Stimulated activated naive CD4-positive, alpha-beta T cell treated with Interleukin-2 at 50 U/mL for 16 hours (primary cell): ENCODE measurements at places on chromosomes 12 and 14.
A peak's percentile ranks its signal among the peaks of the same experiment; 100 is the strongest.

DNA sequence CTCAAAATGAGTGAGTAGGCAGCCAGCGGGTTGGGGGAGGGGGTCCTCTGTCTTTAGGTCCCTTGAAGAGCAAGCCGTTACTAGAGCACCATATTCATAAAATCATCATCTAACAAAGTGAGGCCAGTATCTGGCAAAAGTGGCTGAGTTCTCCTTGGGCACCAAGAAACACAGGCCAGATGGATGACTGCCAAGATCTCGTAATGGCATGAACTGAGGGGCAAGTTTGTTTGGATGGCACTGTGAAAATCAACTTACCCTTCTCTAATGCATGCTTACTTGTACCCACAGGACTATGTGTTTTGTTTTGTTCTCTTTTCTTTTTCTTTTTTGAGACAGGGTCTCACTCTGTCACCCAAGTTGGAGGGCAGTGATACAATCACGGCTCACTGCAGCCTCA is 41.6 kb downstream of the GNPTAB start:
- DNase-seq: no peak

- DNase-seq: no peak
Observed at GRCh38 chr12:105983622-105984320, 155.0 kb downstream of the NUAK1 start.

DNA sequence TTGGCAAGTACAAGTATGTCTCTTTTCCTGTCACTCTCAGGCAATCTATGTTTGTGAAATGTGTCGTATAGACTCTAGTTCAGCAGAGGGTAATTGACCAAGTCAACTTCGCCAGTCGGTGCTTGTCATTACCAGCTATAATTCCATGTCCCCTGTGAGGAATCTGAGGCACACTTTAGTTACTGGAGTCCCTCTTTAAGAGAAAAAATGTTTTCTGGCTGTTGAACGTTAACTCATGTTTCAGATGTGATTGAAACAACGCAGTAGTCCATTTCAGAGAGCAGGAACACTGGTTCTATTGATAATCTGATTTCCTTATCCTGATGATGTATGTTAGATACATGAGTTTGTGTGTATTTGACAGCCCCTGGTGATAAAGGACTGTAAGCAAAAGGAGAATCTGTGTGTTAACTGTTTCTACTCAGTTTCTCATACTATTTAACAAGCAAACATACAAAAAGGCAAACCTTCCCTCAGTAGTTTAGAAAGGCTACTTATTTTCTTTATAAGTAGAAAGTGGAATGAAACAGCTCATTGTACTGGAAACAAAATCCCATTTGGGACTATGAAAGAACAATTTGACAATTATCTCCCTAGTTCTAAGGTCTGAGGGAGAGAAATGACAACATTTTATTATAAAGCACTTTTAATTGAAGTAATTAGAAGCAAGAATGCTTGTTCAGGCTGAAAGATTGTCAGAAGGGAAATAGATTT is 161.1 kb upstream of the TRHDE start:
- DNase-seq: no peak

DNA sequence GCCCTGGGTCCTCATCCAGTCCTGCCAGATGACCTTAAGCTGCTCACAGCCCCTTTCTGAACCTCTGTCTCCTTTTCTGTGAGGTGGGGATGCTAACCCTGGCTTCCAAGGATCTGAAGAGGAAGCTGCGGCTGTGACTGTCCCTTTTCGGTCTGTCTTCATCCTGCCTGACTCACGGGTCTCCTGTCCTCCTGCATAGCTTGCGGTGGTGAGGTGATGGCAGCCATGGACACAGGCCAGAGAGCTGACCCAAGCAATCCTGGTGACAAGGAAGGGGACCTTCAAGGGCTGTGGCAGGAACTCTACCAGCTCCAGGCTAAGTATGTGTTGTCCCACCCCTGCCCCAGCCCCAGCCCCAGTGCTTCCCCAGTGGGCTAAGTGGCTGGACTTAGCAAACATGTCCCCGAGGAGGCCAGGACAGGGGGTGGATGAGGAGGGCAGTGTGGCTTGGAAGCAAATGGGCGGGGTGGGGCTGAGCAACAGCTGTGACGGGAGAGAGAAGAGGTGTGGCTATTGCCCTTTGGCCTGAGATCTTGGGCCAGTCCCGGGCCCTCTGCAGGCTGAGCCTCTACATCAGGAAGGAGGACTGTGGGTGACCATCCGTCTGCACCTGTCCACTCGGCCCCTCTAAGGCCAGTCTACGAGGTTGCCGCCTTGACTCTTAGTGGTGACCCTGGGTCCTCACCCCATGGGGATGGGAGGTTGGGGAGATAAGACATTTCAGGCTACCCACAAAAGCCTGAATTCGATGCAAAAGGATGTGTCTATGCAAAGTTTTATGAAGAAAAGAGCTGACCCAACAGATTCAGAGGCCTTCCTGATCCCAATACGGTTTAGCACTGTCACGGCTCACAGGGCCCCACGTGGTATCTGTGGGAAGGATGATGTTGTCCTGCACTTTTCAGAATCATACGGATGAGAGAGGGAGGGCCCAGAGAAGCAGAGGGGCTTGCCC is 1.1 kb downstream of the CCDC197 start:
- no peak for DNase-seq

DNA sequence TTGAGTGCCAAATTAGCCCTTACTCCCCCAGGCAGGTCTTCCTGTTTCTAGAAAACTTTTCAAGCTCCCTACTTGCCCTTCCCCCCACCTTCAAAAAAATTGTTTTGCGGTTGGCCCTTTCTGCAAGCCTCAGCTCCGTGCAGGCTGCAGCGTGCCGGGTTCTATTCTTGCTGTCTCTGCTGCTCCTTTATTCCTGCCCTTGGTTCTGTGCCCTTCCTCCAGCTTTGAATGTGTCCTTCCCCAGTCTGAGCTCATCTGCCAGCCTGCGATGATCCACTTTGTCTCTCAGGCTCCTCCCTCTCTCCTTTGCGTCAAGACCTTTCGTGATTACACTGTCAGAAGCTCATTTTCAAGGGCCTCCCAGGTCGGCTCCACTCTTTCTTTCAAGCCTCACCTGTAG is 98.6 kb downstream of the IRF2BPL start:
- DNase-seq: peak; percentile 39

- DNase-seq: no peak
Observed at GRCh38 chr14:50804181-50804721, 26.7 kb downstream of the NIN start.

GRCh38 chr12:93847517-93848474 is 170.6 kb downstream of the CRADD start:
- no peak for DNase-seq

GRCh38 chr12:21631367-21631766 is 26.3 kb downstream of the LDHB start:
- DNase-seq: no peak

DNA sequence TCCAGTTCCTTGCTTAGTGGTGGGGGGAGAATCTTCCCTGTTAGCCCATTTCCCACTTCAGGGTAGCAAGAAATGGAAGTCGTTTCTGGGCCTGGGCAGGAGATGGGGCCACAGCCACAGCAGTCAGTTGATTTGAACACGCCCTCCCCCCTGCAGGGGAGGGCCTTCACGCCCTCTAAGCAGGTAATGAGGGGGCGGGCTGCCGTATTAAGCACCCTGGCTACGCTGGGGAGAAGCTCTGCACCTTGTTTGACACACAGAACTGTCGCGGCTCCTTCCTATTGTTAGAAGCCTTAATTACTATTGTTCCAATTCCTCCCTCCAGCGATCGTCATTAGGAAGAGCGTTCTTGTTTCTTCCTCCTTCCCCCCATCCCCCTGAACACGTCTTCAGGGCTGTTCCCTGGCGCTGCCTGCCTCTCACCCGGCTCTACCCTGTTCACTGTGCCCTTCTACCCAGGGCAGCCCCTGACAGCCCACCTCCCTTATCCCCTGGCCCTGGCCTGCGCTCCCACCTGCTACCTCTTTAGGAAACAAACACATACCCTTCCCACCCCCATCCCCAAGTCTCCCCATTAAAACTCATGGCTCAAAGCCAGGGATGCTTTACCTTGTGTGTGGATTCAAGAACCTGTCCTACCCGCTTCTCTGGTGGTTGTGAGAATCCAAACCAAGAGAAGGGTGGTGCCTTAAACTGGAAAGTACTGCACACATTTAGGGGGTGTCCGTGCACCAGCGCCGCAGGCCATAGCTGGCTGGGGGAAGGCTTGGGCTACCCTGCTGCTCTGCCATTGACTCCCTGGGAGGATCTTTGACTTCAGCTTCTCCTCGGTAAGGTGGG is 137.6 kb downstream of the TSPAN9 start:
- no peak for DNase-seq

DNA sequence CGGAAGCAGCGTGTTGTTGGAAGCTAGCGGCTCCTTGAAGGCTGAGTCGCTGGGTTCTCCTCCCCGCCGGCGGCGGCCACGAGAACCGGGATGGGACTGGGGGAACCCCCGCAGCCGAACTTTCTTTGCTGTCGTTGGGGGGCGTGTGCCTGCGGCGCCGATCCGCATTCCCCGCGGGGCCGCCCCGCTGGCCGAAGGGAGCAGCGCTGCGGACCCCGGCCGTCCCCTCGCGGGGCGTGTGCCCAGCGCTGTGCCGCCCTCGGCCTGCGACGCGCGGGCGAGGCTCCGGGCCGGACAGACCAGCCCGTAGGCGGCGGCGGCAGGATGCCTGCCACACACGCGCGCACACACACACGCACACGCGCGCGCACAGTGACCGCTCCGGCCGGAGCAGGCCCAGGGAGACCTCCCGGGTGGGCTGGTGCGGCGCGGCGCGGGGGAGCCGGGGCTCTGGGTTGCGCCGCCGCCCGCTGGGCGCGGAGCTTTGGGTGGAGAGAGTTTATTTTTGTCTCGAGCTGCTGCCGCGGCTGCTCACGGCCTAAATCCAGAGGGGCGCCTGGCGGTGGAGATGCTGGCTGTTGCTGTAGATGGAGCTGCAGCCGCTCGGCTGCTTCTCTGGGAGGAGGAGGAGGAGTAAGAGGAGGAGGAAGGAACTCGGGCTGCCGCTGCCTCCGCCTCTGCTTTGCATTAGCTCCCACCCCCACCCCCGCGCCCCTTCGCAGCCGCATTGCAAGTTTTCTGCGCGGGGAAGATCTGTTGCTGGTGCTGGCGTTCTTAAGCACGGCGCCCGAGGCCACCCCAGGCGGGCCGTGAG is at the start of gene SAMD4A:
Gene SAMD4A (plus strand): TSS at position 719 of the 814 bp plus-strand sequence. CDS start 789 bp downstream, outside the sequence.
- DNase-seq: peak; percentile 57

DNA sequence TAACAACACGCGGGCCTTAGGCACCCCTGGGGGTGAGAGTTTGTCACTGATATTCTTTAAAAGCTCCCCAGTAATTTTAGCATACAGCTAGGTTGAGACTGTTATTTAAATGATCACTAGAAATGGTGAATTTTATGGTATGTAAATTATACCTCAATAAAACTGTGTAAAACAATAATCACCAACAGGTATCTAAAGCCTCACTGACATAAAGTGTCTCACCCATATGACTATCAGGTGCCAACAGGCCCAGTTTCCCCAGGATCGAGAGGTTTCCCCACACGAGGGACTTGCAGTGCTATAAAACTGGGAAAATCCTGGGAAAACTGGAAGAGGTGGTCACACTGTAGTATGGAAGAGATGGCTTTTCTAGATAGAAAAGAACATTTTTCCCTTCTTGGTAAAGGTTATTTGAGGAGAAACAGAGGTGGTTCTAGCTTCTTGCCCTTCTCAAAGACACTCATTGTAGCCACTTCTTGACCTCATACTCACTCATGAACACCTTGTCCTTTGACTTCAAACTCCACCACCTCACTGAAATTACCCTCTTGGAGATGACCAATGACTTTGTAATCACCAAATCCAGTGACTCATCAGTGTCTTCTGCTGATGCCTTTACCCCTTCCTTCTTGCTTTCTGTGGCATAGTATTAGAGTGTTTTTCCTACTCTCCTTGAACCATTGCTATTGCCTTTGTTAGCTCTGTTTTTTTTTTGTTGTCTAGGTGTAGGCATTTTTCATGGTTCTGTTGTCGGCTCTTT is 24.8 kb upstream of the NUBPL start:
- no peak for DNase-seq

DNA sequence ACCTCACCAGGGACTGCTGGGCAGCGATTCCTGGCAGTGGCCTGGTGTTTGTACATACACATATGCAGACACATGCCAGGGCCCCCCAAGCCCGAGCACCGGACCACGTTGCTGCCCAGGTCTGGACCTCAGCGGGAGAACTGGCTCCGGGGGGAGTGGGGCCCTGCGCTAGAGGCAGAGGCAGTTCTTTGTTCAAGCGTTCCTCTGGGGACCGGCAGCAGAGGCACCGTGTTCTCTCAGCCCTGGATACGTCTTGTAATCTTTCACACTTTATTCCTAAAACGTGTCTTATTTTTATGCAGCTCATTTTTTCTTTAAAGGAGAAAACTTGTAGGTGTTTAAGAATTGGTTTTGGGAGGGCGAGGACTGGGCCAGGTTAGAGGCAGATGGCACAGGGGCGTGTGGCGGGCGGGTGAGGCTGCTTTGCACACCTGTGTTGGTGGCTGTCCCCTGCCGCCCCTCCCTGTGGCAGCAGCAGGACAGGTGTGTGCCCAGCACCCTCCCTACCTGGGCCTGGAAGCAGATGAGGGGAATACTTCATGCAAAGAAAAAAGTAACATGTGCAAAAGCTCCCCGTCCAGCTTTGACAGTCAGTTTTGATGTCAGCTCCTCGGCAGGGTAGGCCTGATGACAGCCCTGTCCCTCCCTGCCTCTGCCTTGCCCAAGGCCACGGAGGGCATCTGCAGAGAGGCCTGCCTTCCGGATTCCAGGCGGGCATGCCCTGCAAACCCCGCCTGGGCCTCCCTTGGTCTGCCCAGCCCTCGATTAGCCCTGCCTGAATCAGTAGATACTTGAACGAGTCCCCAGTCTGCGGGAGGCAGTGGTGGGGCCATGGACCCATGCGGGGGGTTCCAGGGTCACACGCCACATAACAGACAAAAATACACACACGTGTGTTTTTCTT is 7.0 kb upstream of the PUS1 start:
- DNase-seq: no peak

DNA sequence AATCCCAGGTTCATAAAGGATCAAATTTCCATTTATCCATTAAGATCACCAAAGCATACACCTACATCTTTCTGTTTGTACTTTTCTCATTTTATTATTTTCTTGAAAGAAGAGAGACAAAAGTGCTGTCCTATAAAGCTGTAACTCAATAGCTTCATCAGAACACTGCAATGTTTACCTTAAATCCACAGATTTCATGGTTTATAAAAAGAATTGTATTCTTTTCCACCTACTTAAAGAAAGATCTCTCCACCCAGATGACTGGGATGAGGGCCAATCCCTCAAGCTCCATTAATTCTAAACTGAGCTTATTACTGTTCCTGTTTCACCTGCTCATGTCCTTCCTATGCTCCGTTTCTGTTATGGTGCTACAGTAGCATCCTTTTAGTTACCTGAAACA is 470.6 kb downstream of the BCAT1 start:
- DNase-seq: no peak

DNA sequence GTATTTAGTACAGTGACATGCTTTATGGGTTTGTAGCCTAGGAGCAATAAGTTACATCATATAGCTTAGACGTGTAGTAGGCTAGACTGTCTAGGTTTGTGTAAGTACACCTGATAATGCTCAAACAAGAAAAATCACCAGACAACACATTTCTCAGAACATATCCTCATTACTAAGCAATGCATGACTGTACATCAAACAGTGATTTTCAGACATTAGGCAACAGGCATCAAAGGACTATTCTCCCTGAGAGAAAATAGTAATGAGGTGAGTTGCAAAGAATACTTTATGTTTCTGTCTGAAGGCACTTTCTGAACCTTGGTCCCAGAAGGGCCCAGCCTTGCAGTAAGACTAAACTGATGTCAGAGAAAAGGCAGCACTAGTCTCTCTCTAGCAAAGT is 48.4 kb upstream of the SYT10 start:
- no peak for DNase-seq

- DNase-seq: no peak
Observed at GRCh38 chr12:132362996-132363660, 33.7 kb upstream of the GALNT9 start.
